GM12878 (cell line): ENCODE measurements at places on chromosomes 3 and 15.

DNA sequence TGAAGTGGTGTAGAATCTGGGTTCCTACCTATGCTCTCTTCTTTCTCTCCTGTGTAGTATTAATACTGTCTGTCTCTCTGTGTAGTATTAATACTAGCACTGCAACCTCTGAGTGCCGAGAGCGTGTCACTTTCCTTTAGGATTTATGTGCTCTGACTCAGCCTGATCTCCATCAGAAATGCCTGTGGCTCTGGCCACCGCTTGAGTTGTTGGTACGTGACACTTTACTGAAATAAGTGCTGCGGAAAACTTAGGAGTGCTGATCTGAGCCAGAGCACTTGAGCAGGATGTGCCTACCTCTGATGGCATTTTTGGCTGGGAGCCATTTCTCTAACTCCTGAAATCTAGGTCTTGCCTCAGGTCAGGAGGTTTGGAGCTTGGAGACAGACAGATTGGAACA, 807.4 kb downstream of the SQOR start:
- DNase-seq = no peak

- no peak for DNase-seq
These were observed 251.0 kb upstream of the TLE3 start for GRCh38 chr15:70348581-70349344.

DNA sequence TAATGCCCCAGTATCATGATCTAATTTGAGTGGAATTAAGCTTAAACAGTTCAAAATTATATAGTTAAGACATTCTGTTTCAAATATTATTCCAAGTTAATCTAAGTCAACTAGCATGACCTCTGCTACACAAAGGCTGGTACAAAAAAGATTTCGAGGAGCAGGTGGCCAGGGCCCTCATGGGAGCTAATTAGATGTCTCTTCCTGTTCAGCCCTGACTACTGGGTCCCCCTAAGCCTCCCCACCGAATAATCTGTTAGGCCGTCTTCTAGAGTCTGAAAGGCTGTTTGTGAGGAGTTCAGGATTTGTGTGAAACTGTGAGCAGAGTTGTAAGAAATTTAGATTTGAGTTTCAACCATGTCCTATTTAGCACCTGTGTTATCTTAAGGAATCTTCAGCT, 75.4 kb downstream of the PPM1L start:
- DNase-seq = no peak

DNA sequence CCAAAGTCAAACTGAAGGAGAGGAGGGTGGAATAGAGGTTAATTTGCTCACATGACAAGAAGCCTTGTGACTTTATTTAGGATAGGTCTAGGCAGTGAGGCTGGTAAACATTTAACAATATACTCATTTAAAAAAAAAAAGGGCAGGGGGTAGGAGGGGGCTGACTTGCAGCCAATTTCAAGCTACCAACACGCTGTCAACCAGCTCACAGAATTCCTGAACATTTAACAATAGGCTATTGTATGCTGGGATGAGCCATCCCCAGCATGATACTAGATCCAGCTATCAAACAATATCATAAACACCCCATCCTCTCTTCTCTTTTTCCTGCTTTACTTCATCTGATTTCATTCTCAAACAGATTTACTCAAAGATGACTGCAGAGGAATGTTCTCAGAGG, 1096.3 kb upstream of the CFAP20DC start:
- no peak for DNase-seq

GRCh38 chr3:183158551-183159006, 4.0 kb downstream of the LAMP3 start:
- DNase-seq = peak; percentile 97

DNA sequence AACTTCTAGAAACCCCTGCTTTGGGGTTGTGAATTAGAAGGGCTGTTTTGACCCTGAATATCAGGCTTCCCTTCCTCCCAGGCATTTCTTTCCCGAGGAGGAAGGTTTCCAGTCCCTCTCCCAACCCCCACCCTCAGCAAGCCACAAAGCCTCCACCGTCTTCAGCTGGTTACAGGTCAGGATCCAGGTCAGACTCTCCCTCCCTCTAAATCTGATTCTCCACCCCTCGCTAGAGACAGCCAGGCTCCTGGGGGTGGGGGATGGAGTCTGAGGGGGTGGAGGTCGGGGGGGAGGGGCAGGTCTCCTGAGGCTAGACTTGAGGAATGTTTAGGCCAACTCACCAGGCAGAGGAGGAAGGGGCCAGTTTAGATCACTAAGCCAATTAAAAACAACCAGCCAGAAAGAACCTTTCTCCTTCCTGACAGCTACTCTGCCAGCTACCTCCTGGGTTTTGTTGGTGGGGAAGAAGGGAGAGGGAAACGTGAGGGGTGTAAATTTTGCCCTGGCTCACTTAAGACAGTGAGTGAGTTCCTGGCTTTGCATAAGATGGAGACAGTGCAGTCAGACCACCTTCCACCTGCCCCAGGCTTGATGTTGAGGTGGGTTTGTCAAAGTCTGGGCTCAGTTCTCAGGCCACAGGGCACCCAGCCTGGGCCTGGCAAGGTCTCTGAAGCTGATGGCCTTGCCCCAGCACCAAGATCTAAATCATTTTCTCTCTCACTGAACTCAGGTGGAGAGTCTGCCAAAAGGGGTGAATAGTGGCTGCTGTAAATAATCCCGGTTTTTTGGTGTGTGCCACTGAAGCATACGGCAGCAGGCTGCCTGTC, 19.5 kb downstream of the BMF start:
- DNase-seq = no peak

DNA sequence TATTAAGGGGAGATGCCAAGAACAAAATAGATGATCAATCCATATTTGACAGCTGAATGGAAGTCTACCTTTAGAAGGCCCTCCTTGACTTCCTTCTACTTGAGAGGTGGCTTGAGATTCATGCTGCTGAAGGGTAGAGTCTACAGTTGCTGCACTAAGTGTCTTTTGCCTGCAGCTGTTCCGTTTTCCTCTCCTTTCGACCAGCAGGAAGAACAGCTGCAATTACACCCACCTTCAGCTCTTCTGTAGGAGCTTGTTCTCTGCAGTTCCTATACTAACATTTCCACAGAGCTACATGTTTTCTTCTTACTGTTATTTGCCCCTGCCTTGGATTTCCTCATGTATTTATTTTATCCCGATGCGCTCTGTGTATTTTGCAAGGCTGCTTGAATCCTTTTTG, 79.1 kb downstream of the ARRDC4 start:
- DNase-seq = no peak

- DNase-seq = no peak
These were observed 107.6 kb upstream of the FGF7 start for GRCh38 chr15:49315391-49315823.
